ENCODE measurements at places on chromosomes 3 and 15. TPM values are rescaled to one million over a fixed set of nuclear protein-coding genes. Genes with fewer than 3 reads are reported as not detected.

Gene MYH15
- total RNA-seq, result not detected

Gene EFCAB12
- total RNA-seq, result 0.24 TPM

Gene STRA6
- not detected for total RNA-seq

Gene ADAMTSL3
- 4.9 TPM for total RNA-seq

Gene CIDEC
- total RNA-seq, result 318 TPM

Gene WNT5A
- 3.1 TPM for total RNA-seq

Gene CHL1
- total RNA-seq, result 18.7 TPM

Gene ACKR4
- total RNA-seq, result not detected

Gene MEGF11
- not detected for total RNA-seq

Gene ITIH1
- total RNA-seq, result not detected

Gene PTH1R
- 32.3 TPM for total RNA-seq

Gene PLA2G4F
- total RNA-seq, result not detected

Gene C3orf70
- 4.9 TPM for total RNA-seq

Gene CSPG5
- 1.3 TPM for total RNA-seq

Gene FAM3D
- total RNA-seq, result 2.2 TPM

Gene C3orf22
- not detected for total RNA-seq

Gene ZNF774
- 0.36 TPM for total RNA-seq

Gene UNC13C
- not detected for total RNA-seq

Gene GASK1A
- total RNA-seq, result 14.6 TPM

Gene GCNT3
- total RNA-seq, result not detected

Gene PIERCE2
- total RNA-seq, result 2.2 TPM

Gene GPR176
- total RNA-seq, result 8.6 TPM

Gene LRRC31
- total RNA-seq, result not detected

Gene TAGLN3
- total RNA-seq, result not detected

Gene B3GNT5
- 30.5 TPM for total RNA-seq

Gene GOLGA6L9
- 2.5 TPM for total RNA-seq

Gene POLQ
- total RNA-seq, result 0.32 TPM

Gene PLSCR2
- total RNA-seq, result not detected

Gene CCR5
- 5.2 TPM for total RNA-seq

Gene LMOD3
- not detected for total RNA-seq

Gene EPHB3
- 3.1 TPM for total RNA-seq

Gene EIF4G1
- total RNA-seq, result 235 TPM

Gene SELENOT
- total RNA-seq, result 164 TPM

Gene ANKRD34C
- total RNA-seq, result not detected

Gene GOLGA6L7
- not detected for total RNA-seq

Gene NRROS
- 18.2 TPM for total RNA-seq

Gene CPNE4
- total RNA-seq, result 0.79 TPM

Gene GP5
- total RNA-seq, result not detected

Gene SFMBT1
- 7.5 TPM for total RNA-seq

Gene FHIT
- 3.2 TPM for total RNA-seq

Gene LYZL4
- not detected for total RNA-seq

Gene SLC2A2
- not detected for total RNA-seq

Gene ACOX2
- total RNA-seq, result 10.4 TPM

Gene ZMYND10
- 0.96 TPM for total RNA-seq

Gene TERC
- total RNA-seq, result 195 TPM

Gene PRSS50
- total RNA-seq, result not detected

Gene GPR160
- total RNA-seq, result 13.2 TPM

Gene RARB
- total RNA-seq, result 11.2 TPM
